ENCODE measurements at places on chromosomes 13 and 19. TPM values are rescaled to one million over a fixed set of nuclear protein-coding genes. Genes with fewer than 3 reads are reported as not detected.

CYP2A13 gene
- total RNA-seq: not detected

SIX5 gene
- total RNA-seq: 7.4 TPM

CYP4F2 gene
- not detected for total RNA-seq

MYCBP2 gene
- total RNA-seq: 47.1 TPM

PLK5 gene
- total RNA-seq: not detected

FAM83E gene
- 0.34 TPM for total RNA-seq

CLEC17A gene
- 0.09 TPM for total RNA-seq

PIP5K1C gene
- 33.6 TPM for total RNA-seq

CD79A gene
- total RNA-seq: not detected

PGLYRP1 gene
- not detected for total RNA-seq

GPX4 gene
- total RNA-seq: 404 TPM

DAND5 gene
- not detected for total RNA-seq

PROSER1 gene
- total RNA-seq: 7.9 TPM

ZNF296 gene
- not detected for total RNA-seq

PRTN3 gene
- not detected for total RNA-seq

RFC3 gene
- total RNA-seq: 2.1 TPM

OR10H1 gene
- total RNA-seq: not detected

RELB gene
- total RNA-seq: 6.9 TPM

NAPSA gene
- 0.16 TPM for total RNA-seq

TLE2 gene
- total RNA-seq: 4.3 TPM

ADAMTSL5 gene
- total RNA-seq: 3.9 TPM

HIPK4 gene
- 0.16 TPM for total RNA-seq

VSTM1 gene
- not detected for total RNA-seq

CRB3 gene
- 0.16 TPM for total RNA-seq

CCL25 gene
- 0.16 TPM for total RNA-seq

BEST2 gene
- under 0.01 TPM for total RNA-seq

IZUMO4 gene
- total RNA-seq: 1.9 TPM

CERS4 gene
- total RNA-seq: 1.4 TPM

SLC10A2 gene
- not detected for total RNA-seq

ZNF66 gene
- 2.1 TPM for total RNA-seq

FFAR1 gene
- not detected for total RNA-seq

PODNL1 gene
- total RNA-seq: 1.0 TPM

ZNF816 gene
- 8.6 TPM for total RNA-seq
